ENCODE measurements at places on chromosomes 6 and 20.
A peak's percentile ranks its signal among the peaks of the same experiment; 100 is the strongest.

DNA sequence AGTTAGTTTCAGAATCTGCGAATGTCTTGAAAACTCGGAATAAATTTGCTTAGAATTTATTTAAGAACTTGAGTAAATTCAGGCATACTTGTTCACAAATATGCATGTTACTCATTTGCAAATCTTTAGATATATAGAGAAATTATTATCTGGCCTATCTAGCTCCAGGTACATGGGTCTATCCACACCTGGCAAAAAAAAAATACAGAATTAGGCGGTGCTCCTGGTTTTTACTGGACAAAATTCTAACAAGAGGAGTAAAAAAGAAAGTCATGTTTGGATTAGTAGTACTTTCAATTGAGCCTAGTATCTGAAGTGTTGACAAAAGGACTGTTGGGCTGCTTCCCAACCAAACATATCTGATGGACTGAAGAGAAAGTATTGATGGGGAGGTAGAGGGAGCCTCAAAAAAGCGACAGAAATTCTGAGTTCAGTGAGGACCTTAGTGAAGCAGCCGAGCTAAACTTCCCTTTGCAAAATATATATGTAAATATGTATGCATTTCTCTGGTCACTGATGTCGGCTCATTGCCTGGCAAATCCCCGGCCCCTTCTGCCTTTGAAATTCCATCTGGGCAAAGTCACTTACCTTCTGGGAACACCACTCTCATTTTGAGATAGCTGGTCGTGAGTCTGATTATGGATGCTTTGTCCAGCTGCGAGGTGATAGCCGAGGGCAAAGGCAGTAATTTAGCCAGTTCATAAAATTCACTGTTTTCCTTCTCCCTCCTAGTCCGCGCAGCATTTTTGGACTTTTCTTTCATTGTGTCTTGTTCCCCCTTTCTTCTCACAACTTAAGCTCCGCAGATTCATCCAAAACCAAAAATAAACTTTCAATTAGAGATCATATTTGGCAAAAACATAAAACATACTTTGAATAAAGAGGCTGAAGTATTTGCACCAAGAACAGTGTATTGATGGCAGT is 1.8 kb downstream of the SIM1 start:
- no peak for DNase-seq

DNA sequence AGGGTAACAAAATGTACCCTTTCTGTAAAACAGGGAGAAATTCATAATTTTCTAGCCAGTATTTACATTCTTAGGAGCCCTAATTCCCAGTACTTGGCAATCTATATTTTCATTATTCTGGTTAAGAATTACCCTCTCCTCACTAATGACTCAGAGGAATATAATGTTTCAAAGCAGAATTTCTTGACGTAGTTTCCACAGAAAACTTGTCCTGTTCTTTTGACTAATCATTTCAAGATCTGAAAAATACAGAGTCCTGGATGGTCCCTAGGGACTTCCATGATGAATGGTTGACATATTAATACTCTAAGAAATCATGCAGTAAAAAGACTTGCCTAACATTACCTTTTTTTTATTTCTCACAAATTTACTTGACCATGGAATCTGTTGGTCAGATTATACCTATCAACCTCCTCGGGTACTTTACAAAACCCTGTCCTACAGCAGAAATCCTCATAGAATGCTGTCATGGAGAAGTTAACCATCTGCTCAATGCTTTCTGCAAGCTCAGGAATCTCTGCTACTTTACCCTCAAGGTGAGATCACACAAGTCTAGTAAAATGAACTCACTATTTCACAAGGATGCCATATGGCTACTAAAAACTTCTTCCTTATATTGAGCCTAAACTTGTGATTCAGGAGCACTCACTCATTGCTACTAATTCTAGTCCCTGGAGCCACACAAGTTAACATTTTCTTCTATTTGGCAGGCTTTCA is 202.1 kb upstream of the CNR1 start:
- no peak for DNase-seq

DNA sequence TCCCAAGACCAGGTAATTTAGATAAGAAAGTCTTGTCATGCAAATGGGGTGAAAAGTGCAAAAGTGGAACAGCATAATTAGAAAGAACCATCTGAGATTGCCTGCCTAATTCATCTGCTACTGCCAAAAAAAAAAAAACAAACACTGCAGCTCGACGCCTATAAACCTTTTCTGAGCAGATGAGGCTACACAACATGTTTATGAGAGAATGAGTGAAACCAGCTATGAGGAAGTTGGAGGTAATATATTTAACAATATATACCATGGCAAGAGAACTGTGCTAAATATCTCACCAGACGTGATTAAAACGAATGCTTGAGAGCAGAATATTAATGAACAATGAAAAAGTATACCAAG is 50.0 kb downstream of the LAMA4 start:
- DNase-seq = no peak

- no peak for DNase-seq
These were observed 149.0 kb upstream of the ARG1 start for GRCh38 chr6:131424016-131424415.

GRCh38 chr6:146915671-146916127 is 288.5 kb upstream of the STXBP5 start:
- no peak for DNase-seq

- DNase-seq = no peak
These were observed 580.8 kb downstream of the BMP2 start for GRCh38 chr20:7348253-7348652.

DNA sequence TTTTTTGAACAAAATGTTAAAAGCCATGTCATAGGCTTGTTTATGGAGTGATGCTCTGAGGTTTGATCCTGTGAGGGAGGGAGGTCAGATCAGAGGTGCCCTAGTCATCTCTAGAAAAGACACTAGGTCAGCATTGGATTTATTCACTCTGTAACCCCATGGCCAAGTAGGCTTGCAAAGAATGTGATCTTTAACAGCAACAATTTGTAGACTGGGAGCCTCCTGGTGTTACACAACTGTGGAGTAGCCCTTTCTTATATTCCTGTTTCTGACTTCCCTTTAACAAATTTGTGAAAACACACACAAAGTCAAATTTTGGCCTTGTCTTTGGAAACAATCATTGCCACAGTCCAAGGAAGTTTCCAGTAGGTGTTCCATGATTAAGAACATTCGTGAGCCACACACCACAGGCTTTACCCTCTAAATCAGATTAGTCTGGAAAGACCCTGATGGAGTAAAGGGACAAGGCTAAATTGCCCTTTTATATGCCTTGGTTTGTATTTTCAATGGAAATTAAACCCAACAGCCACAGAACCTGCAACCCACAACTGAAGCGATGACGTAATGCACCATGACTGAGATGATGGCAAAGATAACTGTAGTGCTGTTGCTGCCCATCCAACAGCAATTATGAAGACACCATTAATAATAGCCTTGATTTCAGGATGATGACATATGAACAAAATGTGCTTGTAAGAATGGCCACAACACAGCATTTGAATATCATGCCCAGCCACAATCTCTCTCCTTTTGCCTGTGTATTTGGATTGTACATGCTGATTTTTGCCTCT is 22.1 kb downstream of the SCP2D1 start:
- no peak for DNase-seq

DNA sequence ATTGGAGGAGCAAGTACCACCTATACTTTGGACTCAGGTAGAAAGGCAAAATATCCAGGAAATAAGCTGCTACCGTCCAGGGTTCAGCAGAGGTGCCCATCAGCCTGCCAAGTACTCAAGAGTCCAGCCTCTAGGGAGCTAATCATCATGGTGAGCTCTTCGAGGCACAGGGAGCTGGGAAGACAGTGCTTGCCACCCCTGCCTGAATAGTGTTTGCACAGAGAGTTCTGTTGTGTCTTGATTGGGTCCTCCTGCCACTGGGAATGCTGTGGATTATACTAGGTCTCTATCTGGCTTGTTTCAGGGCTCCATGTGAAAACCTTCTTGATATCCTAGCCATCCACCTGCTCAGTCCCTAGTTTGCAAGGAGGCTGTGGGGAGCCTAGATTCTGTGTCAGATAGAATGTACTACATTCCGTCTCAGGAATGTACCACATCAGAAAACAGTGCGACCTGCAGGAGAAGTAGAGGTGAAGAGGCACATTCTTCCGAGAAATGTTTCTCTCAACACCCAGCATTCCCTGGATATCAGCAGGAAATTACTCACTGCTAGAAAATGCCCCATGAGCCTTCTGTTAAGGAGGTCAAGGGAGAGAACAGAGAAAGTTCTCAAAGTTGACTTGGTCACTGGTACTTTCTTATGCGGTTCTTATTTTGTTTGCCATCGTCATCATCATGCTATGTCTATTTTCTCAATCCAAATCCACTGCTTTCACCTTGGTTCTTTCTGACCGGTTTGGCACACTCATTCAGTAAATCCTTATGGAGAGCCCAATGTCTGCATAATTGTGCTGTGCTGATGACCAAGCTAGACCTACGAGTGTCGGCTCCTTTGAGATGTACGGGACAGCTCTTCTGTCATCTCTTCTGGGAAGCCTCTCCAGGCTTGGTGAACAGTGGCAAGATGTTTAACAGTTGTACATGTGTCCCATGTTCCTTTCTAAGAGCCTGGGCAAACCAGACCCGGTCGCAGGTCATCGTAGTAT is 30.7 kb downstream of the PTPN1 start:
- DNase-seq = no peak

GRCh38 chr20:62511915-62512610 is 36.3 kb upstream of the GATA5 start:
- no peak for DNase-seq

- peak; percentile 81 for DNase-seq
These were observed 114.9 kb upstream of the BTN3A2 start for GRCh38 chr6:26249957-26250697.

- no peak for DNase-seq
These were observed 83.6 kb downstream of the MRPL14 start for GRCh38 chr6:44043479-44044153.

DNA sequence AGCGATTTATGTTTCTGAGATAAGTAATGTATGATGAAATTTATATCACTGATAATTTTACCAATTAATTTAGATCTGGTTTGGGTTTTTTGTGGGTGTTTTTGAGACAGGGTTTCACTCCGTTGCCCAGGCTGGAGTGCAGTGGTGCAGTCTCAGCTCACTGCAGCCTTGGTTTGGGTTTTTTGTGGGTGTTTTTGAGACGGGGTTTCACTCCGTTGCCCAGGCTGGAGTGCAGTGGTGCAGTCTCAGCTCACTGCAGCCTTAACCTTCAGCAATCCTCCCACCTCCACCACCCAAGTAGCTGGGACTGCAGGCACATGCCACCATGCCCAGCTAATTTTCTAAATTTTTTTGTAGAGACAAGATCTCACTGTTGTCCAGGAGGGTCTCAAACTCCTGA is 13.0 kb downstream of the MRS2 start:
- no peak for DNase-seq

DNA sequence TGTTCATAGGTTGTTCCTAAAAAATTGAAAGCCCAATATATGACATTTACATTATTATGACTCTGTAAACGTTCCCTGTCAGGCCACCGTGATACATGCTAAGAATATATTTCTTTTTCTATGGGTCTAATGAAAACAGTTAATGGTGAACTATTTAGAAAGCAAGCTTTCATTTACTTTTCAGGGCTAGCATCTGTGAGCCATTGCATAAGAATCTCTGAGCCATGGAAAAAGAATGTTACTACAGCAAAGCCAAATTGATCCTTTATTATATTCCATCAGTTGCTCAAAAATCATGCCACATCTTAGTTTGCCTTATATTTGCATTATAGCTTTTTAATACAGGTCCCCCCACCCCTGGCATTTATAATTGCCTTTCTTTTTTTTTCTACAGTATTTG is 275.5 kb downstream of the ZFAND3 start:
- DNase-seq = no peak

DNA sequence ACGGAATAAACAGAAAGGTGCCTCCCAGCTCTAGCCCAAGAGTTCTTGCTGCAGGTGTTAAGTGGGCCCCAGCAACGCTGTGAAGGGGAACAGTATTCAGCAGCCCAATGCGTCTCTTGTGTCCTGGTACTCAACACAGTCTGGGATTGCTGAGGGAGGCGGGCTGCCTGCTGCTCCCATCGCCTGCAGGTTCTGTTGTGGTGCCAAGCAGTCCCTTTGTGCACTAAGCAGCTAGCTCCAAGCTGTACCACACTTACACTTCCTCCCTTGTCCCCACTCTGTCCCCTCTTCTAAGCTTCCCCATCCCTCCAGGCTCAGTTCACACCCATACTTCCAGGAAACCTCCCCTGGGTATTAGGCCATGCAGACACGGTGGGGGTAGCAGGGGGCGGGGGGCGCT is 92.7 kb downstream of the AGPAT4 start:
- DNase-seq = no peak

- no peak for DNase-seq
These were observed 13.7 kb upstream of the TMX4 start for GRCh38 chr20:8033151-8033841.

All from stimulated activated CD8-positive, alpha-beta memory T cell treated with anti-CD3 and anti-CD28 coated beads, Interleukin-4, amount 100 ng/mL, for 48 hours (primary cell).